ENCODE measurements at places on chromosomes 7 and 10.

DNA sequence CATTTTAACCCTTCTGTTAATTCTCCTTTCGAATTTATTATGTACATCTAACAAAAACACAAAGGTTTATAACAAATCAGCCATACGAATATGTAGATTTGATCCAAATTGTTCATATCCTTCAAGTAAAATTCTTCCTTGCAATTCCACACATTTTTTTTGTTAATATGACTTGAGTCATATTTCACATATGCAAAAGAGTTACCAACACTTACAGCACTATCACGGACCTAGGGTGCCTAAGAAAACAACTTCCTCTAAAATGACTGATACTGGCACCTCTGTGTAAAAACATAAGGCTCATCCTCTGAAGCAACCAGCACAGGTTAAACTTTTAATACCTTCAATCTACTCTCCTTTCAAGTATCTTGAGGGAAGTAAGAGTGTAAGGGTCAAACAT is 451.8 kb downstream of the SEMA3D start:
- H3K27me3 ChIP-seq: no peaks in the 10 kb centered on the region
- H3K36me3 ChIP-seq: peaks cover 7% of the 10 kb centered on the region
- no peak for DNase-seq
- no peak overlapping the region for H3K4me3 ChIP-seq
- H3K4me1 ChIP-seq: no peaks in the 10 kb centered on the region
- H3K27ac ChIP-seq: no peak overlapping the region

GRCh38 chr10:48760983-48761382 is 76.3 kb downstream of the WDFY4 start:
- no peaks in the 10 kb centered on the region for H3K36me3 ChIP-seq
- no peak overlapping the region for H3K27ac ChIP-seq
- H3K27me3 ChIP-seq: no peaks in the 10 kb centered on the region

- DNase-seq: no peak
- no peak overlapping the region for H3K27ac ChIP-seq
- H3K36me3 ChIP-seq: peaks cover 8% of the 10 kb centered on the region
- H3K27me3 ChIP-seq: no peaks in the 10 kb centered on the region
- no peaks in the 10 kb centered on the region for H3K4me1 ChIP-seq
- H3K4me3 ChIP-seq: no peak overlapping the region
Measured at GRCh38 chr10:42428534-42428933, 209.8 kb downstream of the ZNF33B start.

DNA sequence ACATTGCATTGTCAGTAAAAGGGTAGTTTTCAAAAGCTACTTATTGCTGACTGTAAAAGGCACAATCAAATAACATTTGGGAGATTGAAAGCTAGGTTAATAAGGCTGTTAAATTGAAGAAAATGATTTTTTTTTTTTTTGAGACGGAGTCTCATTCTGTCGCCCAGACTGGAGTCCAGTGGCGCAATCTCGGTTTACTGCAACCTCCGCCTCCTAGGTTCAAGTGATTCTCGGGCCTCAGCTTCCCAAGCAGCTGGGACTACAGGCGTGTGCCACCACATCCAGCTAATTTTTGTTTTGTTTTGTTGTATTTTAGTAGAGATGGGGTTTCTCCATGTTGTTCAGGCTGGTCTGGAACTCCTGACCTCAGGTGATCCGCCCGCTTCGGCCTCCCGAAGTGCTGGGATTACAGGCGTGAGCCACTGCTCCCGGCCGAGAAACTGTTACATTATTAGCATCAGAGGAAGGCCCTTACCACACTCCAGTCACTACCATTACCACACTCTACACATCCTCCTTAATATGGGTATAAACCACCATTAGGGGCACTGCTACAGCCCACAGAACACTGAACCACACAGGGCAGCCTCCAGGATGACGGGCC is 1.0 kb downstream of the CYP51A1 start:
- no peaks in the 10 kb centered on the region for H3K27me3 ChIP-seq
- H3K4me3 ChIP-seq: peak overlapping the region; percentile 98
- H3K36me3 ChIP-seq: peaks cover 32% of the 10 kb centered on the region

DNA sequence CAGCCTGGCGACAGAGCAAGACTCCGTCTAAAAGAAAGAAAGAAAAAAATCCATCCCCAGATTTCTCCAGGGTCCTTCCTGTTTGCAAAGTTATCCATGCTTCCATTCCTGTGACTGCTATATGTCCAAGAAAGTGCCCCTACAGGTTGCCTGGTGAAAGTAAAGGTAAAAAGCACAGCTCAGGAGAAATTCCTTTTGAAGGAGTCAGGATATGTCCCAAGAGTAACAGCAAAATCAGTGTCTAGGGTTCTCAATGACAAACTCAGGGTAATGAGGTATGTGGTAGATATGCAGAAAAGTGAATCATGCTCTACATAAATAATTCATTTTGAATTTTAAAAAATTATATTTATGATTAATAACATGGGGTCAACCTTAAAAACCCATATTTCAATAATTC is 91.5 kb downstream of the CTTNBP2 start:
- H3K4me3 ChIP-seq: no peak overlapping the region
- H3K4me1 ChIP-seq: no peaks in the 10 kb centered on the region
- H3K27me3 ChIP-seq: no peaks in the 10 kb centered on the region

- H3K27ac ChIP-seq: no peak overlapping the region
- no peaks in the 10 kb centered on the region for H3K27me3 ChIP-seq
- H3K4me1 ChIP-seq: no peaks in the 10 kb centered on the region
- no peak overlapping the region for H3K4me3 ChIP-seq
- no peaks in the 10 kb centered on the region for H3K36me3 ChIP-seq
Measured at GRCh38 chr7:128888756-128889095, 21.8 kb downstream of the KCP start.

Measured in H9 (cell line).